A549 treated with CpdA at 1 μM for 4 hours (cell line): ENCODE measurements at places on chromosomes 2 and 18. TPM values are rescaled to one million over a fixed set of nuclear protein-coding genes. Genes with fewer than 3 reads are reported as not detected.

The TCF7L1 gene
- total RNA-seq = 5.9 to 9.0 TPM (median 7.8 TPM) in 5 replicates

The C2orf72 gene
- 4.5 to 7.6 TPM (median 6.1 TPM) in 5 replicates for total RNA-seq

The ABCG5 gene
- total RNA-seq = 0.01 TPM in 1 of 5 replicates, not detected in the others

The ADAM17 gene
- 26.5 to 42.3 TPM (median 30.3 TPM) in 5 replicates for total RNA-seq

The GAREM1 gene
- total RNA-seq = 2.1 to 2.8 TPM (median 2.4 TPM) in 5 replicates

The INO80B gene
- total RNA-seq = 52.2 to 58.2 TPM (median 54.4 TPM) in 5 replicates

The CD8B2 gene
- not detected in 5 replicates for total RNA-seq

The SRD5A2 gene
- total RNA-seq = 0.02 to 0.04 TPM in 2 of 5 replicates, not detected in the others

The ARHGEF33 gene
- total RNA-seq = 0.02 to 0.11 TPM (median 0.03 TPM) in 3 of 5 replicates, not detected in the others

The ZNF638 gene
- total RNA-seq = 68.2 to 90.3 TPM (median 72.9 TPM) in 5 replicates

The RBMS1 gene
- 51.0 to 60.5 TPM (median 58.5 TPM) in 5 replicates for total RNA-seq

The LIMS4 gene
- 0.56 to 0.88 TPM (median 0.74 TPM) in 5 replicates for total RNA-seq

The CAPN14 gene
- 0.02 to 0.06 TPM in 2 of 5 replicates, not detected in the others for total RNA-seq

The ST6GAL2 gene
- total RNA-seq = 18.8 to 31.5 TPM (median 19.4 TPM) in 5 replicates

The IMP4 gene
- total RNA-seq = 140 to 173 TPM (median 164 TPM) in 5 replicates

The TUBA3E gene
- not detected in 5 replicates for total RNA-seq

The LONRF2 gene
- 3.0 to 4.1 TPM (median 3.8 TPM) in 5 replicates for total RNA-seq
